ENCODE measurements at places on chromosomes 7 and 10.
A peak's percentile ranks its signal among the peaks of the same experiment; 100 is the strongest.

- DNase-seq = peak; percentile 34
These were observed 855.0 kb downstream of the REEP3 start for GRCh38 chr10:64376167-64376566.

DNA sequence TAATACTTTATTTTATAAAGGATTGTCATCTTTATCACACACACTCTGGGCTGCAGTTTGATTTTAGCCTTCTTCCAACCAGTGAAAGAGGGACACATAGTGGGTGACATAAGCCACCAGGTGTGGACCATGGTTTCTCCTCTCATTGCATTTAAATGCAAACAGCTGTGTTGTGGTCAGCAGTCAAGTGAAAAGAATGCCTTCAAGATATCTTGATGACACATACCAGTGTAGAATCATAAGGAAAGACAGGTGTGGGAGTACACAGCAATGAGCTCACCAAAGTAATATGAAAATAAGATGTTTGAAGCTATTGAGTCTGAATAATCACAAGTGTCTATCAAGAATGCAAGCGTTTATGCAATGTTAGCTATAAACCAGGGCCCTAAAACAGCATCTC is 580.0 kb downstream of the XPNPEP1 start:
- no peak for DNase-seq

GRCh38 chr7:116150588-116150987 is 59.8 kb upstream of the TES start:
- no peak for DNase-seq

DNA sequence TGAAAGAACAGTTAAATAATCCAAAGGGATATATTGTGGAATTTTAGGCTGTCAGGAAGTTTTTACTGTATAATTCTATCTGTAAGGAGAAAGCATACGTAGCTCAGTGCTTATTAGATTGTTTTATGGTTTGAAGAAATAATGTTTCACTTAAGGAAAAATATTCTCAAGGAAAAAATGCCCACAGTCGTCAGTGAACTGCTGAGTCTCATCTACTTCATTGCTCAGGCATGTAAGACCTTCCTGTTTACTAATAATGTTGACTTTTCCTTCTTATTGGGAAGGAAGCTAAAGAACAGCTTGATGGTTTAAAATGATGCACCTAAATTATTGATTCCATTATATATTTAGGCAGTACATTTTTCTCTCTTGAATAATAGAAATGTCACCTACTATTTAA is 304.2 kb downstream of the SDK1 start:
- DNase-seq = no peak

GRCh38 chr7:97466071-97466470 is 265.8 kb upstream of the TAC1 start:
- no peak for DNase-seq

DNA sequence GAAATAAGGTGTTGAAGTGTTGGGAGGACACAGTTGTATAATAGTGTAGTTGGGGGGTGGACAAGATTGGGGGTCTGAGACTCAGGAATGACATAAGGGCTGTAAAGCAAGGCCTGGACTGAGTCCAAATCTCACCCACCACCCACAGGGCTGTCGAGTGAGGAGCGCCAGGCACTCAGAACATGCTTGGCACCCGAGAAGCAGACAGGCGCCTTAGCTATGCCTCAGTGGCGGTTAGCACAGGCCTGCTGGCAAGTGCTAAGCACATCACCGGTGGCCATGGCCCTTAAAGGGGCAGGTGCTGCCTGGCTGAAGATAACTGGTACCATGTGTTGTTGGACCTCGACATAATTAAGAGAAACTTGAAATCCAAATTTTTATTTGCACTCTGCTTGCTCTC is 90.7 kb downstream of the COL13A1 start:
- no peak for DNase-seq

DNA sequence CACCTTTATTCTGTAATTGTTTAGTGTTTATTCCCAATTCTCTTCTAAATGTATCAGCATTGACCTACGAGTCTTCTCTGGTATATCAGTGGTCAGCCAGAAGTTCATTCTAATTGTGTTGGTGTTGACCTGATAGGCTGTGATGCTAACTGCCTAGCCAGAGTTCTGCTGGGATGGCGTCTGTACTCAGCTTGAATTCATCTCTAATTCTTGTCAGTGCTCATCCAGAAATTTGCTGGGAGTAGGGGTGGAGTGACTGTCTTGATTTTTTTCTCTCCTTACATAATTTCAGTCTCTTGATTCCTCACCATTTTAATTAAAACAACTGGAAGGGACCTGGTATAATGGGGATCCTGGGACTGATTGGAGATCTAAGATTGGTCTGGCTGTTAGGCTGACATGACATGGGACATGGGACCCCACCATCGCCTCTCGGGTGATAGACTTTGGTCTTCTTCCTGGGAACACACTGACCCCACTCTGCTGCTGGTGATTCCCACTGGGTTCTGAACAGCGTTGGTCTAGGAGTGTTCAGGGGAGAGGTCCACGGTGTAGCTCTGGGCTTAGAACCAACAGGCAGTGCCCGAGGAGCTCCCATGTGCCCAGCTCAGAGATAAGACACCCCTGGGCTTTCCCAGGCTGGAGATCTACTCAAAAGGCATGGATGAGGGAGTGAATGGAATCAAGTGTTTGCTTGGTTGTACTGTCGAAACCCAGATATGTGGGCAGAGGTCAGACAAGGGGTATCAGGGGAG is 3.8 kb downstream of the NEURL1 start:
- DNase-seq = no peak

GRCh38 chr10:13221572-13221971 is 12.6 kb downstream of the UCMA start:
- DNase-seq = no peak
